Fibroblast of gingiva (primary cell): ENCODE measurements at places on chromosomes 2 and 18.

DNA sequence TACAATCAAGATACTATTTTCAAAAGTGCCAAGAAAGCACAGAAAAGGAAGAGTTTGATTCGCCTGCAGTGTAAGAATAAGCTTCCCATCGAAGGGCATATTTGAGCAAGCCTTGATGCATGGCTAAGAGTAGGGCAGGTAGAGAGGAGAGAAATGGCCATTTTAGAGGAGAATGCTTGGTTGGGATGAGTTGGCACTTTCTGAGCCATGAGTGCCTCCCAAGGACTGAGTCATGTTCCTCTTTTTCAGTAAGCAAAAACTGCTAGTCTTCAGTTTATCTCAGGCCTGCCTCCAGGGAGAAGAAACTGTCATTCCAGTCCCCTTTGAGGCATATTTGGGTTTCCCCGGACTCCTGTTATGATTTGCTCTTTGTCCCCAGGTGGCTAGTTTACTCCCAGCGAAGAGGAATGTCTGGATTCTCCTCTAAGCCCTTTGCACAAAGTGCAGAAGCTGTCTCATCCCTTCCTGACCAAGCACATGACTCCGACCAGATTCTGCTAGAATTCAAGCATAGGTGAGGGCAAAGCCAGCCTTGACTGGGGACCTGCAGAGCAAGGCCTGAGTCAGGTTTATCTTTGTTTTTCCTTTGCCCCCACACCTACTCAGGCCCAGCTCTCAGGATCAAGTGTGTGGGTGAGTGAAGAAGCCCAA, 115.2 kb downstream of the TTC32 start:
- DNase-seq = peak; percentile 81

DNA sequence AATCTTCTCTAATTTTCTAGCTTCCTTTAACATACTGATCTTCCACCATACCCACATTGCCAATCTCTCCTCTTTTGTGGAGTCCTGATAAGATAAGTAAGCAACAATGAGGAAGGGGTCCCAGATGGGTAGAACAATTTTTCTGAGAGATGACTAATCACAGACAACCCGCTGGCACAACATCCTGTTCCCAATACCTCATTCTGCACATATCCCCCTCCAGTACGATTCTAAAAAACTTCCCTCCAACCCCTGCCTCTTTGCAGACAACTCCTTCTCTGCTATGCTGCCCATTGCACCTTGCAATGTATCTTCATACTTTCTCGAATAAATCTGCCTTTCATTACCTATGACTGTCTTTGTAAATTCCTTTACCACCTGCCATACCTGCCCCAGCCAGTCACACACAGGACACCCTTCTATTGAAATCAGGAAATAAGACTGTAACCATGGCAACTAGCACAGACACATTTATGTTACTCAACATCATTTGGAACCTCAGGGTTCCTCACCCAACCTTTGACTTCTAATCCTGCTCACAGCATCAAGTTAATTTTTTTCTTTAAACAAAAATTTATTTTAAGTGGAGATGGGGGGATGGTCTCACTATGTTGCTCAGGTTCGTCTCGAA, 7.4 kb upstream of the EXOC6B start:
- DNase-seq = no peak

DNA sequence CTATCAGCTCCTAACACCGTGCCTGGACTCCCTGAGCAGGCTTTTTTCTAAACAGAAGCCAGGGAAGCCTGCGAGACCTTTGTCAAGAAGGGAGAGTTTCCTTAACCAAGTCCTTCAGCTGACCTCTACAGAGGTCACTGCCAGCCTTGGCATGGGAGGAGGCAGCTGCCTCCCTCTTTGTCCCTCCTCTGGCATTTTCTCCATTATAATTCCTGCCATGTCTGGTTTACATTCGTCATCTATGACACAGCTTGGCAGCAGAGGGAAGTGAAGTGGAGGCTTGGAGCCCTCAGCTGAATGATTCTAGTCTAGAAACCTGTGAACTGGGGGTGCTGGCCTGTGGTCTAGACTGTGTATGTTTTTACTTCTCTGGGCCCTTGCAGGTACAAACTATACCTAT, 22.5 kb downstream of the LIPG start:
- DNase-seq = no peak

GRCh38 chr2:153567367-153567766, 88.8 kb upstream of the RPRM start:
- no peak for DNase-seq

DNA sequence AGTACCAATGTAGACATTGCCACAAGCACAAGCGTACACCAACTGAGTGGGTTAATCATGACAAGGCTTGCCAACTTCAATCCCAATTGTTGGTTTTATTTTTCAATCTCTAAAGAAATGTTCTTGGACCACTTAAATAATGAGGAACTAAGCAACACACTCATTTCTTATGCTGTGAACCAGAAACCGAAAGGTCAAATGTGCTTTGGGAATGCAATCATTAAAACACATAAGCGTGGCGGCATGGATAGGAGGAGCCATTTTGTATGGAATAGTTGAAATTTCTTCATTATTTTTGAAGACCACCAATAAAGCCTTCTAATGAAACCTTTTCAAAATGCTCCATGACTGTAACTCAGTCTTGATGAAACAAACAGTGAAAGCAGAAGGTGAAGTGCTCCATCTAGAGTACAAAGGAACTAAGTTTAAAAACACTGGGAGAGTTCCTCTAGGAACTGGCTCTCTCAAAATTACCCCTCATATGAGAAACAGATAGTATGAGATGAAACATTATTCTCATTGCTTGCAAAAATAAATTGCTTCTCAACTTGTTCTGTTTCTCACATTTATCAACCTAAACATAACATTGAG, 113.2 kb upstream of the CHST9 start:
- no peak for DNase-seq

- DNase-seq = peak; percentile 25
These were observed 13.9 kb upstream of the SMCHD1 start for GRCh38 chr18:2641638-2642037.

DNA sequence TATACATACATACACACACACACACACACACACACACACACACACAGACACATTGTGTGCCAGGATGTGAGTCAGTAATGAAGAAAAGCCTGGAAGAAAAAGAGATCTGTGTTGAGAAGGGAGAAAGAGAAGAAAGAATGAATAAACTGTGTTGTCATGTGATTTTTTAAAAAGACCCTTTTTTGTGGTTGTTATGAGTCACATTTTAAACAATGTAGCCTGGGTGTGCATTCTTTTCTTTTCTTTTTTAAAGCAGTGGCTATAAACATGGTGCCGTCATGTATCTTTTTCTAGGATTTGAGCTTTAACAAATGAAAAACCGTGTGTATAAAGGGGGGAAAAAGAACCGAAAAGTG, 87.2 kb downstream of the NRP2 start:
- peak; percentile 46 for DNase-seq

GRCh38 chr18:80012714-80013113, 21.5 kb upstream of the RBFA start:
- DNase-seq = no peak

DNA sequence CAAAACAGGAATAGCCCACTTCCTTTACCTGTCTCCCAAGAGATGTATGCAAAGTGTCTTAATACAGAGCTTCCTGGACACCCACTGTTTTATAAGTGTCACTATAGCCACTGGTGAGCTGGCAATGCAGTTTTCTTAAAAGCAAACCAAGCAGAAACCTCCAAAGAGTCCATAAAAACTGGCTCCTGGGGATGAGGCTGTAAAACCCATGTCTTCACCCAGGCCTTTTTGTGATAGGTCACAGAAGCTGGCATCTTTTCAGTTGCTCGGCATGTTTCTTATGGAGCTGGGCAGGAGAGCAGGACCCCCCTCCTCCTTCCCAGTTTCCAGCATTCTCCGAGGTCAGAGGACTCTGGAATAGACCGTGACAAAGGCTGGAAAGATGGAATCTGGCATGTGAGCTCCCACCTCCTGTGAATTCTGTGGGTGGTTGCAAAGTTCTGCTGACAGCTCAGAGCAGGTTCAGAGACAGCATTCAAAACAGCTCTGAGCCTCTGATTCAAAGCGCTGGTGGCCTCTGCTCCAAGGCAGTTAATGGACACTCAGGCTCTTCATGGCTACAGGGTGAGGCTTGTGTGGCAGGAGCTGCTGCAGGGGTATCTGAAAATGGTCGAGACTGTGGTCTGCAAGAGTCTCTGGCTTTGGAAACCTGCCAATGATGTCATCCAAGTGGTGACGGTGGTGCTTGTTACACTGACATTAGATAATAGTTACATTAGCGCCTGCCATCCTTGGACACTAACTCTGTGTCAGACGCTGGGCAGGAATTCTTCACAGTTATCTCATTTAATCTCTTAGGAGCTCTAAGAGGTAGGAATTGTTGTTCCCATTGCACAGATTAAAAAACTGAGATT, 283.4 kb downstream of the CLIP4 start:
- no peak for DNase-seq

DNA sequence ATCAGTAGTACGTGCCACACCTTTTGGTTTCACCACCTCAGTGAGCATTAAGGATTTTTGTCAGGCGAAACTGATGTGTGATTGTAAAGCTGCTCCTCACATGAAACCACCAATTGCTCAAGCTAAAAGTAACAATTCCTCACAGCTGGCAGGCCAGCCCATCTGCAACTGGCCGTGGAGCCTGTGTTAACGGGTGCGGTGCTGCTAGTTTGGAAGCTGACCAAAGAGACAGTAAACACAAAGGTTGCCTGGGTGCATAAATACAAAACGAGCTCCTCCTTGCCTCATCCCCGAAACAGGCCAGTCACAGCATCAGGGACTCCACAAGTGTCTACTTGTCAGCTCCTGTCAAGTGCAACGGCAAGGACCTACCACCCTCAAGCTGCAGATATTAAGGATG, 32.0 kb downstream of the LGALSL start:
- peak; percentile 34 for DNase-seq

GRCh38 chr2:199230091-199230490, 227.6 kb downstream of the SATB2 start:
- DNase-seq = no peak

DNA sequence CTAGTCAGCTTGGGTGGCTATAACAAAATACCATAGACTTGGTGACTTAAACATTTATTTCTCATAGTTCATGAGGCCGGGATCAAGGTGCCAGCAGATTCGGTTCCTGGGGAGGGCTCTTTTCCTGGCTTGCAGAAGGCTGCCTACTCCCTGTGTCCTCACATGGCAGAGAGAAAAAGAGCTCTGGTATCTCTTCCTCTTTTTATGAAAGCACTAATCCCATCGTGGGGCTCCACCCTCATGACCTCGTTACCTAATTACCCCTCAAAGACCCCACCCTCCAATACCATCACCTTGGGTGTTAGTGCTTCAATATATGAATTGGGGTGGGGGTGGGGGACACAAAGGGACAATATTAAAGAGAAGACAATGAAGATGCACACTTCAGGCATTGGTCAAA, 67.1 kb upstream of the CCBE1 start:
- DNase-seq = no peak

- no peak for DNase-seq
These were observed 345.7 kb upstream of the SPRED2 start for GRCh38 chr2:65778137-65778536.

DNA sequence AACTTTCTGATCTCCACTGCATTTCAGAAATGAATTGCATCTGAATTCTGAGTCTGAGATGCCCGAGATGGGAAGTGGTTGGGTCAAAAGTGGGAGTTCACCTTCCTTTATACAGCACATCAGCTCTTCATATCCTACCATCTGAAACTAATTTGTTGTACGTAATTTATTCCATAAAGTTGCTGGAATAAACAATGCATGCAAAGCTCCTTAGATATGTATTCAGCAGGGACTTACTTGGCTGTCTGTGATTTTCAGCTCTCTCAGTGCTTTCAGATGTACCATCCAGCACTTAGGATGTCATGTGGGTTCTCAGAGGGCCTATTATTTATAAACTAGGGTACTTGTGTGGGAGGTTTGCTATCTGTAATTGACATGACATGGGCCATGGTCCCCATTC, 46.9 kb upstream of the EFEMP1 start:
- peak; percentile 70 for DNase-seq

- DNase-seq = peak; percentile 96
These were observed 43.9 kb upstream of the STPG4 start for GRCh38 chr2:47198985-47199451.

DNA sequence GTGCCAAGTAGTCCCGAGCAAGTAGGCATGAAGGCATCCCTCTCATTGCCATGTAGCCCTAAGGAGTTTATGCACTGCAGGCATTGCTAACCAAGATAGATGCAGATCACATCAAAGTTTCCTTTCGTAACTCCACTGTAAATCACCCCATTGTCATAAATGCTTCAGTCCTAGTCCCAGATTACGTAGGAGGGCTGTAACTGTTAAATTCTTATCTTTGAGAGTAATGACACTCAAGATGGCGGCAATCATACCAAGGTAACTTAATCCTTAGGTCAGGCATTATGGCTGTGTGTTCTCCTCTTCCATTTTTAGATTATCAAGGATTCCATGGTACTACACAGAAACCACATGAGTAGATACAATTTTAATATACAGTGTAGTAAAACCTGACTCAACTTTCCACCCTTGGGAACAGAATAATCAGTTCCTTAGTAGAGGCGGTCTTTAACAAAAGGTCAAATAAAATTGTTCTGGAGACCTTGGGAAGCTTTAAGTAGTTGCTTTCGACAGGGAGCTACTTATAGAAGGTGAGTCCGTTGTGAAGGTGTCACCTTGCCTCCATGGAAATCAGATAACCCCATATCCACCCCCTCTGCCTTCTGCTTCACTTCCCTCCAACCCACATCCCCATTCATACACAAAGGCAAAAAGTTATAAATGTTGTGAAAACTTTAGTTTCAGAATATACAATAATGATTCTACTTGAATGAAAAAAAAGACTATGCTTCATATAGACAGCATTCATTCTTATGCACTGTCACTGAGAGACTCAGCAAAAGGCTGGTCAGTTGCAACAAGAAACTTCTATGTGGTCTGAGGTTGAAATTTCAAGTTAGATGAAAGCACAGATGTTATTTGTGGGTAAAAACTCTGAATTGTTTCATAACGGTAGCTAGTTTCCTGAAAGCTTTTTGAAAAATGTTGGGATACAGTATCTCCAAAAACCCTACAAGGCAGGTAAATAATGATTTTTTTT, 64.8 kb upstream of the GALNT5 start:
- no peak for DNase-seq

- DNase-seq = no peak
These were observed 109.1 kb upstream of the ID2 start for GRCh38 chr2:8572712-8573233.

DNA sequence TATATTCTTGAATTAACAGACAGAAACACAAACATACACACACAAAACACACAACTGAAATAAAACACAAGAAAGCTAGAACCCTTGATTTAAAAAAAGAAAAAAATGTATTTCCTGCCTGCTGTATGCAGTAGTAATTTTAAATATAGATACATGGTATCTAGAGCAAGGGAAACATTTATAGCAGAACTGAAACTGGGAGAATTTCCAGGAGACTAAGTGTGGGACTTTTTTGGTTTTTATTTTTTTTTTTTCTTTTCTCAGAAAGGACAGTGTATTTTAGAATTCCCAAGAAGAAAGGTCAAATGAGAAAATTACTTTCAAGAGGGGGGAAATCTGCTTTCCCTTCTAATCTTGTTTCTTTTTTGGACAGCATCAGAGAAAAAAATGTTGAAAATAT, 558.9 kb upstream of the PKDCC start:
- no peak for DNase-seq

GRCh38 chr2:45746888-45747287, 95.4 kb downstream of the PRKCE start:
- peak; percentile 92 for DNase-seq
